Cerebellum (tissue), 4 donors: ENCODE measurements at places on chromosomes 11 and 22.

DNA sequence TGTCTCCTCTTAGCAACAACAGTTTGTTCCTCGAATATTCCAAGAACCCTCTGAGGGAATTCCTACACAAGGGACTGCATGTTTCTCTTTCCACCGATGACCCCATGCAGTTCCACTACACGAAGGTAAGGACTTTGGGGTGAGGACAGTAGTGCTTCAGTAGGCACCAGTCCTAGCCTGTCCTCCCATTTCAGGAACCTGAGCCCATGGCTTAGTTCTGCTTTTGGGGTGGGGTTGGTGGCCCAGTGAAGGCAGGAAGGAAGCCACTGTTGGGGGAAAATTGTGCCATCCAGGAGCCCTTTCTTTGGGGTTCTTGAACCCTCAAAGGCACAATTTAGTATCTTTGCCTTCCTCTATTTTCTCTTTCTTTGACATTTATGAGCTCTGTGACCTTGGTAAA, 38.2 kb downstream of the RNF141 start:
- no peak for DNase-seq

DNA sequence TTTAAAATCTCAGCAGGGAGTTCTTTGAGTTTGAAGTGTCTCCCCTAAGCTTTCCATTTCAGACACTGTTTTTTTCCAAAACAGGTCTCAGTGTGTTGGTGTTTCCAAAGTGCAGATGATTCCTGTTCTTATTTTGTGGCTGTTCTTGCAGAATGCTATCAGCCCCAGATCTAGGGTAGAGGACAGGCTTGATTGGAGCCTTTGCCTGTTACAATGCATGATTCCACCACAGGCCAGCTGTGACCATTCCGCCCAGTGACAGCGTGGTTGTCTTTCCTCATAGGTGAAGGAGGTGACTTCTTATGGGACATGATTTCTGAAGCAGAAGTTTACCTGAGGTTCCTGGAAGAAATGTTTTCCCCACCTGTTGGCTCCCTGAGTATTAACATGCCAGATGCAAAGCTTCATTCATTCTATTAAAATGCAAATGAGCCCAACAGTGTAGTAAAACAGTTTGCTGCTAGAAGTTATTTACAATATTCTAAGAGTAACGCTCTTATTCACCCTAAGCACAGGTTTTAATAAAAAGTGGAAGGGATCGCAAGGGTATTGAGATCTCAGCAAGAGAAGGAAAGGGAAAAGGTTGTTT, 36.9 kb upstream of the BIRC3 start:
- no peak for DNase-seq

GRCh38 chr11:1397862-1398527, 8.3 kb downstream of the BRSK2 start:
- no peak for DNase-seq

DNA sequence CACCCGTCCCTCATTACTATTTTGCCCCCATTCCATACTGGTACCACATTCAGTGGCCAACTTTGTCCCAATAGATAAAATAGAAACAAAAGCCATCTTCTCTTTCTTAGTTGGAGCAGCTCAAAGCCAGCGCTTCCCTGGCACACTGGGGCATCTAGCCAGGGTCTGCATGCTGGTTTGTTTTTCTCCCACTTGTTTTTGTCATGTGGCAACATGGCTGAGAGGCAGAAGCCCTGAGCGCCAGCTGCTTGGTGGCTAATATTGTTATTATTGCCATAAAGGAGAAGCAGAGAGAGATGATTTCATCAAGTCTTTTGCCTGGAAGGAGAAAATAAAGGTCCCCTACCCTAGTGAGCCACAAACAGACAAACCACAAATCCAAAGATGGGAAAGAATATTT, 48.4 kb upstream of the CRTAM start:
- DNase-seq: peak; percentile 53

DNA sequence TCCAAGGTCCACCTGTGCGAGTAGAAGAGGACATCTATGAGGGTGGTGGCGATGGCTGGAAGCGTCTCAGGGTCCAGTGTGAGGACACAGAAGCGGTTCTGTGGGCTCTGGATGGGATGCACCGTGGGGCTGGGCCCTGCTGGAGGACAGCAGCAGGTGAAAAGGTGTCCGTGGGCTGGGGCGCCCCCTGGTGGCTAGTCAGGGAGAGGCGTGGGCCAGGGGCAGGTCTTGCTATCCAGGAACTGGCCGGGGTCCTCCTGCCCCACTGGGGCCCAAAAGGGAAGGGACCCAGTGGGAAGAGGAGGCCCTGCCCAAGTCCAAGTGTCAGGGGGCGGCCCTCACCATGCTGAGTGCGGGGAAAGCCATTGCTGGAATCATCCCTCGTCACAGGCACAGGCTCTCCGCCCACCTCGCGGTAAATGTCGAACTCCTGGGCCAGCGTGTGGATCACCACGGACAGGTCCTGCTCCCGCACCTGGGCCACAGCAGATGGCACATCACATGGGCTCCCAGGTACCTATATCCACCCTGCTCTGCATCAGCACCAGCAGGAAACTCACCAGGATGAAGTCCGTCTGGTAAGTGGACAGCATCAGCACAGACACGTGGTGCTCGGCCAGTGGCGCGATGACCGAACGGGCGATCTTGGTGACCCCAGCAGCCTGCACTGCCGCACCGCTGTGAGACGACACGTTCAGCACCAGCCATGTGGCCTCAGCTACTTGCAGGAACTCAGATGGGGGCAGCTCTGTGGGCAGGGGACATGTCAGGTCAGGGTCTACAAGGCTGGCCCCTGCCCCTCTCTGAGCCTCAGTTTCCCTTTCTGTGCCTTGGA, 2.3 kb downstream of the CASTOR1 start:
- peak; percentile 48 for DNase-seq
